ENCODE measurements at places on chromosomes 7 and 10.

DNA sequence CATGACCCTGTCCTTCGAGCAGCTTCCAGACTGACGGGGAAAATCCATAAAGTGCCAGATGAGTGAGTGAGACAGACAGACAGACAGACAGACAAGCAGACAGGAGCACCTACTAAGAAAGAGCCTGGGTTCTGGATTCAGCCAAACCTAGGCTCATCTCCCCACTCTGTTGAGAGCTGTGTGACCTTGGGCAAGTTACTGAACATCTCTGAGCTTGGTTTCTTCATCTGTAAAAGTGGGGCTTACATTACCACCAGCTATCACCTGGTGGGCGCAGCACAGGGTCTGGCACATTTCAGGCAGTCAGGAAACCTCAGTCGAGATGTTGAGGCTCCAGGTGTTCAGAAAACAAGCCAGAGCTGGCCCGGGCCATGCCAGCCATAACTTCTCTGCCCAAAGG lies 37.6 kb downstream of the C10orf105 start:
- no peak for ATAC-seq

DNA sequence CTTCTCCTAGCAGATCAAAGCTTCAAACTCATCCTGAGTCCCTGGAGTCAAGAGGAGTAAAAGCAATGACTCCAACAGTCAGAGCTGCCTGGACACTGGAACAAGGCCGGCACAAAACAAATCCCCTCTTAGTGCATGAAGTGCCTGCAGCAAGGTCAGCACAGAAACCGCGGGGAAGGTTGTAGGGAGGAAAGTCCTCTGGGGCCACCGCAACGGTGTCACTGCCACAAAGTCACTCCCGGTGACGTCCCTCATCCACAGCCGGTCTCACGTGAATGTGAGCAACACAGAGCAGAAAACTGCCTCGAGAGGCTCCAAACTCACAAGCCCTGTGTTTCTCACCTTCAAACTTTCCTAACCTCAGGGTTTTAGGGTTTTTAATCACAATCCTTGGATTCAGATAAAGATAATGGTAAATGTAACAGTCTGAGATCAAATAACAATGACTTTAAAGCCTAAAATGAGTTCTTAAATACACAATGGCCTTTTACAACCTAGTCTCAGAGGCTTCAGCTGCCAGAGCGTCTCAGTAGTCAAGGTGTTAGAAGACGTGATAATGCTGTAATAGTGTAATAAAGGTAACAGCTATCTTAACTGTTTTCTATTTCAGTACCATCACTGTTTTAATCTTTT lies 274.3 kb downstream of the ZMYND11 start:
- ATAC-seq: no peak

DNA sequence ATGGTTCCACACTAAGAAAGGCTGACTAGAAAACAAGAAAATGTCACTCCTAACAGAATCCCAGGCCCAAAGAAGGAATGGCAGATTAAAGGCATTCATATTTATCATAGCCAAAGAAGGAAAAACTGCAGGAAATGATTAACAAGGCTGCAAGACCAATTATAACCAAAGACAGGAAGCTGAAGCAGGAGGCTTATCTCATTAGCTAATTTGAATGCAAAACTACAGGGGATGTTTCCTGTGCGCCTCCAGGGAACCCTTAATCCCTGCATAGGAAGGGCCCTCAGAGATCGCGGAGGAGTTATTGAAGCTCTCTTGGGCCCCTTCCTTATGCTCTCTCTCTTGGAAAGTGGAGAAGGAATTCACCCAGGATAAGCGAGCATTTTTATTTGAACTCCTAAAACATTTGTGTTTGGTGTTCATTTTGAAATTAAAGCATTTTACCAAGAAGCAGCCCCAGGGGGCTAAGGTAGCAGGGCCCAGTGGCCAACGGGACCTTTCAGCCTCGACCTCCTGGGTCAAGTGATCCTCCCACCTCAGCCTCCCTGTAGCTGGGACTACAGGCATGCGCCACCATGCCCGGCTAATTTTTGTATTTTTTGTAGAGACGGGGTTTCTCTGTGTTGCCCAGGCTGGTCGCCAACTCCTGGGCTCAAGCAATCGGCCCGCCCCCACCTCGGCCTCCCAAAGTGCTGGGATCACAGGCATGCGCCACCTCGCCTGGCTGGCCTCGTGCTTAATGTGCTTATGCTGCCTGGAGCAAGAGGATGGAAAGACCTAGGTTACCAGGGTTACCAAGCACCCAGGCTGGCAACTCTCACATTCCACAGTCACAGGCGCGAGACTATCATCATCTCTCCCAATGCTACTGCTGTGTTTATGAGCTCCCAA lies 24.1 kb upstream of the PROSER2 start:
- ATAC-seq: no peak

GRCh38 chr7:38880454-38880853 lies 28.5 kb downstream of the VPS41 start:
- ATAC-seq: no peak

DNA sequence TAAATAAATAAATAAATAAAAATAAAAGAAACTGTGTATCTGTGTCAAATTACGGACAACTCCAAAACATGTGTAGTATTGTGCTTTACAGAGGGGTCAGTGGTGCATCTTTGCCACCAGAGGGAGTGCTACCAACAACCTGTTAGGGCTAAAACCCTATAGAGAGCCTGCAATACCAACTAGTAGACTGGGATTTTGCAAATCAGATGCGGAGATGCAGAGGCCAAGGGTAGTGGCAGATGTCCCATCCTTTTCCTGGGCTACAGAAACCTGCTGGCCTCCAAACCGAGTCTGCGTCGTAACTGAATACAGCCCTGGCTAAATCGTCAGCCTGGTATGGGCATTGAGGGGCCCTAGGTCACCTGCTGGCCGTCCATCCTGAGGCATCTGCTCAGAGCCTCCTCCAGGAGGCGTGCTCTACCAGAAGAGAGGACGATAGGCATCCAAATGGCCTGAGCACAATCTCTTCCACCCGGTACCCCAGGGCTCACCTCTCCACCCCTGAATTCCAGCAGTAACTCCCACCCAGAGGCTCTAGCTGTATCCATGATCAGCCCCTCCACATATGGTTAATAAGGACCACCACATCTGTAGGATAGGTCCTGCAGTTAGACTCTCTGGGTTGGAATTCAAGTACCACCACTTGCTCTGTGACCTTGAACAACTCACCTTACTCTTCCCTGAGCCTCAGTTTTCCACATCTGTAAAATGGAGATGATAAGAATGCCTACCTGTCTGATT lies 6.2 kb upstream of the RRP12 start:
- peak; percentile 98 for ATAC-seq

- no peak for ATAC-seq
These were observed 439.3 kb downstream of the RPS24 start for GRCh38 chr10:78473006-78473405.

GRCh38 chr7:126443951-126444350 lies 808.8 kb downstream of the GRM8 start:
- no peak for ATAC-seq

- ATAC-seq: peak; percentile 40
These were observed 72.1 kb downstream of the USP6NL start for GRCh38 chr10:11539191-11539868.

DNA sequence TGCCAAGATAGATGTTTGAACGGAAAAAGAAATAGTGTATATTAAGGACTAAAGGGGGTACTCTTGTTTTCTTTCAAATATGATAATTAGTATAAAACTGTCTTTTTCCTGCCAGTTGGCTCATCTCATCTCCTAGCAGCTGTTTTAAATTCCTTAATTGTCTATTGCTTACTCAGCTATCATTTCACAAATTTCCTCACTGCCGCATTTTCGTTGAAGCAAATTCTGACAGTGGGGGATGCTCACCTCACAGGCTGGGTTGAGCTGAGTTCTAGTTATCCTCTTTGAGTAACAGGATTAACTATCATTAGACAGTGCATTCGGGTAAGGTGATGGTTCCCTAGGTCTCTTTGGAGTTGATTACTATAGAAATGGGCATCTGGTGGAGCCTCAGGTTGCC lies 592.0 kb downstream of the AUTS2 start:
- no peak for ATAC-seq

- ATAC-seq: no peak
These were observed 236.0 kb downstream of the TNS3 start for GRCh38 chr7:47345857-47346298.

DNA sequence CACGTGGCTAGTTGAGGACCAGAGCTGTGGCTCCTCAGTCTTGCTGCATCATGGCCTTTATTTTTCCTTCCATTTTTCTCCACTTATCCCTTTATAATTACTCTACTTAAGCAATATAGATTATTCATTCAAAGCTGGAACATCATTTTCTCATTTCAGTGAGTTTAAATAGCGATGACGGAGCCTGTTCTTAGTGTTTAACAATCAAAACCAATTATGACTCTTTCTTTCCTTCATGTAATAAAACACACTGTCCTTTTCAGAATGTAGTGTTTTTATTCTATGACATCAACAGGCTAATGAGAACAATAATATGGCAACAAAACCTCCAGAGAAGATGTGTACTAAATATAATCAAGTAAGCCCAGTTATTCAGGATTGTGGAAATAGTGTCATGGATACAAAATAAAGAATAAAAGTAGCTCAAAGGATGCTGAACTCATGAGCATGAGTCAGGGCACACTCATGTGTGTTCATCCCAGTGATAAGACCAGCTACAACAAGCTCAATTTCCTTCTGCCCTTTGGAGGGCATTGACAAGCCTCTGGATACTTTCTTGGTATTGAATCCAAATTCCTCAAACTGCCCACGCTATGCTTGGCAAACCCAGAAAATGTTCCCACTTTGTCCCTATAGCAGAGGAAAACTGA lies 188.4 kb downstream of the CYP26A1 start:
- ATAC-seq: no peak

GRCh38 chr10:91391920-91392319 lies 18.2 kb upstream of the HECTD2 start:
- no peak for ATAC-seq

GRCh38 chr10:74977072-74977471 lies 134.4 kb upstream of the SAMD8 start:
- ATAC-seq: no peak

DNA sequence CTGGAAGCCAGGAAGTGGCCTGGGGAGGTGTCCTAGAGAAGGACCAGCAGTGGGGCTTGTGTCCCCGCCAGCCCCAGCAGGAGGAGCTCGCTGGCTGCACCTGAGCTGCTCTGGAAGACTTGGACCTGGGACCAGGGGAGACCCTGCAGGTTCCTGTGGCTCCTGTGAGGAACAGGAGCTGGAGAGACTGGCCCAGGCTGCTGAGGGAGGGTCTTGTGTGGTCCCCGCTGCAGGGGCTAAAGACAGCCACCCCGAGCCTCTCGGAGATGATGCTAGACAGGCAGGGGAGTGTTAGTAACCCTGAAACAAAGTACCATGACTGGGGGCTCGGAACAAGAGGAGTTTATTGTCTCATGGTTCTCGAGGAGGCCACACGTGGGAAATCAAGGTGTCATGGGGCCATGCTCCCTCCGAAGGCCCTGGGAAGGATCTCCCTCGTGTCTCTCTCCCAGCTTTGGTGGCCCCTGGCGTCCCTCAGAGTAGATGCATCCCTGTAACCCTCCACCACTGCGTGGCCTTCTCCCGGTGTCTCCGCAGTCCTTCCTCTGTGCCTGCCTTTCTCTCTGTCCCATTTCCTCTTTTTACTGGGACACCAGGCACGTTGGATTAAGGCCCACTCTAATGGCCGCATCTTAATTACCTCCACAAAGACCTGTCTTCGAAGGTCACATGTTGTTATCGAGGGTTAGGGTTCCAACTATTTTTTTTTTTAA lies 348.4 kb downstream of the GLRX3 start:
- no peak for ATAC-seq

DNA sequence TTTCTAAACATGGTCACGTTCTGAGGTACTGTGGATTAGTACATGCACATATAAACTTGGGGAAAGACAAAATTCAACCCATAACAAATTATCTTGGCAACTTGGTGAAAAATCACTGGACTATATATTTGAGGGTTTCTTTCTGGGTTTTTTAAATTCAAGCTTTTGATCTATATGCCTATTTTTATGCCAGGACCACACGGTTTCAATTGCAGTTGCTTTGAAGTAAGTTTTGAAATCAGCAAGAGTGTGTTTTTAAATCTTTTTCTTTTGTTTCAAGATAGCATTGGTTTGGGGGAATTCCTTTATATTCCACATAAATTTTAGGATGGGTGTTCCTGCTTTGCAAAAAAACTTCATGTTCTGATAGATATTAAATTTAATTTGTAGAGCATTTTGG lies 406.4 kb upstream of the VWC2 start:
- no peak for ATAC-seq

DNA sequence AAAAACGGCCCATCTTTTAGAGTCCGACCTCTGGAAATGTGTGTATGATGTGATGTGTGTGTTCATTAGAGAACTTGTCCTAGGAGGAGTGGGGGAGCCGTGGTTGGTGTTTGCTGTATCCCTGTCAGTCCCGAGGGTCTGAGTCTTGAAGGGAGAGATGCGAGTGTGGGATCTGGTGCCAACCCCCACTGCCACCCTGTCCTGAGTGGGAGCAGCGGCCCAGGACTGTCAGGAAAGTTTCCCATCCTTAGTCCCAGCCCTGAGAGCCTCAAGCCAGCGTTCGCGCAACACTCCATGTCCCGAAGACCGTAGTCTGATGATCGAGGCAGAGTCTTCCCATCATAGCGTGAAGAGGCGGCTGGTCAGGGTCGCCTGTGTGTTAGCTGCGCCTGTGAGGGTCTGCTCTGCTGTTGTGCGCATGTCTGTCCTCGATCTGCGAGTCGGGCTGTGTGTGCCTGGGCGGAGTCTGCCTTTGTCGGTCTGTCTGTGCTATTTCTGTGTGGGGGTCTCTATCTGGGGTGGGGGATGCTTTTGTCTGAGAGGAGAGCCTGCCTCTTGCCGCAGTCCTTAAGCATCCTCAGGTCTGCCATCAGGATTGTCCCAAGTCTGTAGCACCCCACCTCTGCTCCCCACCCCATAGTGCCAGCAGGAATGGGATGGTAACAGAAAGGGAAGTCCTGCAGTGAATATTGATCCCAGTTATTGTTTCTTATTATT lies 514 bp upstream of the CHAT start:
- ATAC-seq: no peak

- no peak for ATAC-seq
These were observed 43.6 kb downstream of the NKX6-2 start for GRCh38 chr10:132742167-132742836.

DNA sequence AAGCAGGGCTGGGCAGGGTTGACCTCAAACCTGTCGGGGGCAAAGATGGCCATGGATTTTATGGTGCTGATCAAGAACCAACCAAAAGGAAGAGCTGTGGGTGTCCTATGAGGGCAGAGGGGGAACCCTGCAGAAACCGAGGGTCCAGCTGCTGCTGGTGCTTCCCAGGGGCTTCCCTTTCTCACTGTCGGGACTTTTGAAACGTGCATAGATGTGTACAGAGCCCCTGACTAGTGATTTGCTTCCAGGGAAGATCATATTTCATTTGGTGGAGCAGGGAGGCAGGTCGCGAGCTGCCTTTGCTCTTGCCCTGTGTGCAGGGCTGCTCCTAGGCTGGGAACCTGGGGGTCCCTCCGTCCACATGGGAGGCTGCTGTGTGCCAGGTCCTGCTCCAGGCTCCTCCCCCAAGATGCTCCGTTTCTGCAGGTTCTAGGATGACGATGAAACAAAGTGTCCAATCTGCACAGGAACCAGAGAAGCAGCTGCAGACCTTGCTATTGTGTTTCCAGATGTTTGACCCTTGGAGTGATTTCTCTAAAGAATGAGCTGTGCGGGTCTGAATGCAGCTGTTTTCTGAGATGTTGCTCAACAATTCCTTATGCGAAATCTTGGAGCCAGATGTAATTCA lies 9.4 kb upstream of the INPP5A start:
- no peak for ATAC-seq

GRCh38 chr7:24781106-24781505 lies 23.8 kb upstream of the GSDME start:
- no peak for ATAC-seq

GRCh38 chr10:75058161-75058560 lies 53.3 kb upstream of the SAMD8 start:
- ATAC-seq: no peak

- no peak for ATAC-seq
These were observed 21.8 kb upstream of the MDFIC start for GRCh38 chr7:114900127-114900526.

Measured in SK-N-SH treated with all-trans-retinoic acid at 6 μM for 48 hours (cell line).